Fibroblast of villous mesenchyme (primary cell): ENCODE measurements at places on chromosomes 12 and 14.

DNA sequence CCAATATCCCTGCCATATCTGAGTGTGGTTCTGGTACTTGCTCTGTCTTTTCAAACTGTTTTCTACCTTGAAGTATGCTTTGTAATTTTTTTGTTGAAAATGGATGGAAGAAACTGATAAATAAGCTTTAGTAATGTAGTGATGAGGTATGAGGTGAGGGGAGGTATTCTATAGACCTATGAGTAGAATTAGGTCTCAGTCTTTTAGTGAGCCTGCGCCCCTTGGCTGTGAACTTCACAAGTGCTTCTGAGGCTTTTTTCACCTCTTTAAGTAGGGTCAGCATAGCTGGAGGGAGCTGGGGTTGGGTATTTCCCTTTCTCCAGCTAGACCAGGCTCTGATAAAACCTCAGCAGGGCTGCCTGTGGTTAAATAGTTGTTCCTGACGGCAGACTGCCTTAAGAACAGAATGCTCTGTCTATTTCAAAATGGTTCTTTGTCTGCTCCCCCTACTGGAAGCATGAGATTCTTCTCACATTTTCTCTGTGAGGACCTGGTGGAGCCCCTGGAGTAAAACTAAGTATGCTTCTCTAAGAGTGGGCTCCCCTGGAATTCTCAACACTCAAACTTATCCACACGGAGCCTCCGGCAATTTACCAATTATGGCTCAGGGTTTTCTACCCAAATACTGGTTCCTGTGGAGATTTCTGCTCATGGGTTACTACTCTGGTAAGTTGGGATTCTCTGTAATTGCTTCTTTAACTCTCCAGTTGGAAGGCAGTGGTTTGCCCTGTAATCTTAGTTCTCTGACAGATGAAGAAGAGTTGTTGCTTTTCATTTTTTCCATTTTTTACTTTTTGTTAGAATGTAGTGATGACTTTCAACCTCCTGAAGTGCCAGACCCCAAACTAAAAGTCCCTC lies 13.1 kb downstream of the KRT5 start:
- DNase-seq, result peak; percentile 74

GRCh38 chr12:4850857-4851380 lies 58.8 kb upstream of the KCNA1 start:
- no peak for DNase-seq

DNA sequence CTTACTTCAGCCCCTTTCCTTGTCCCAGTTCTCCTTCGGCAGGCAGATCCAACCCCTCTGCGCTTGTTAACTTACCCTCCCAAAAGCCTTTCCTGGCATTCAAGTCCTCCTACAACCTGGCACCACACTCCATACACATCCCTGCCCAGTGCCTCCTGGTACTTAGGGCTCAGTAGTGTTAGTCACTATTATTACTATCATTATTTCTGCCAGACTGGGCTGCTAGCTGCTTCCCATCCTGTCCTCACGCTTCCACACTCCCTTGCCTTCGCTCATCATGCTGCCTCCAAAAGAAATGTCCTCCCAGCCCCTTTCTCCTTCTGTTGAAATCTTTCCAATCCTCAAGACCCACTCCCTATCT lies 1.6 kb upstream of the HDAC7 start:
- DNase-seq, result no peak

GRCh38 chr12:97308576-97309198 lies 153.9 kb upstream of the RMST start:
- DNase-seq, result peak; percentile 61

DNA sequence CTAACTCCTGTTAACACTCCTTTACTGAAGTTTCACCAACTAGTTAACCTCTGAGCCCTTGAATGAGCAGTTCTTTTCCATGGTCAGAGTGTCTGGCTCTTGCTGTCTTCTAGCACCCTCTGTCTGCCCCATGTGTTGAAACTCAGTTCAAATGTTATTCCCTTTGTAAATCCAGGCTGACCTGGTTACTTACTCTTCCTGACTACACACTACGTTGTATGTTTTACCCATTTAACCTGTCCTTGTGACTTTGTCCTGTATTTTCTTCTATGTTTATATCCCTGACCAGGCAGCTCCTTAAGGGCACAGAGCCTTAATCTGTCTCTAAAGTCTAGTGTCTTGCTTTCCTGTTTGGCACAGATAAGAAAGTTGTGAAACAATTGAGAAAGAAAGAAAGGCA lies 389.0 kb upstream of the RPL10L start:
- DNase-seq, result no peak

- DNase-seq, result no peak
Observed at GRCh38 chr14:71371711-71372396, 464.6 kb downstream of the PCNX1 start.

DNA sequence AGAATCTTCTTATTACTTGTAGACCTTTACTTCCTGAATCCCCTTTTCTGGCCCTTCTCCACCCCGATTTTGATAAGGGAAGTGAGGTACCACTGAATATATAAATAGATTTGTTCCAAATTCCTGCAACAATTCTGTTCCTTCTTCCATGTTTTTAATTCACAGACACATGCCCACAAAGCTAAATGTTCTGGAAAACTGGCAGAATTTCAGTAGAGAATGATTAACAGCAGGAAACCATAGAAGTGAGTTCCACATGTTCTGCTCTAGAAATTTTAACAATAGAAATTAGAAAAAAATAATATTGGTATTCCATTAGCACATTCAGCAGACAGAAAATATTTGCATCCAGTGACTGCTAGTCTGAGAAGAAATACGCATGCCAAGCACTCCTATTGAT lies 139.6 kb downstream of the SLC2A13 start:
- no peak for DNase-seq

- DNase-seq, result no peak
Observed at GRCh38 chr14:103806805-103807204, 40.6 kb downstream of the PPP1R13B start.

GRCh38 chr12:123906711-123907420 lies 65.8 kb downstream of the CCDC92 start:
- DNase-seq, result no peak

DNA sequence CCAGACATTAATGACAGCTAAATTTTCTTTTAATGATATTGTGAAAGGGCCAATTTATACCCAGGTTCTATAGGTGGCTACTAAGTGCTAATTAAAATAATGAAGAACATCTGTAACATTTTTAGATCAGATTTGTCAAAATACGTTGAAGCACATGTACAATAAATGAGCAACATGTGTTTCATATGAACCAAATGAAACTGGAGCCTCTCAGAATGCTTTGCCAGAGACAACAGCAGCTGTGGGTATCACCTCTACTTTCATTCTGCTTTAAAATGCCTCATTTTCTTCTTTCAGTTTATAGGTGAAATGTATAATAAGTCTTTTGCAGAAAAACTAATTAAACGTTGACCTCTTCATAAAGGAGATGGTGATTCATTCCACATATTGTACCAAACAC lies 26.1 kb upstream of the MYF6 start:
- no peak for DNase-seq

DNA sequence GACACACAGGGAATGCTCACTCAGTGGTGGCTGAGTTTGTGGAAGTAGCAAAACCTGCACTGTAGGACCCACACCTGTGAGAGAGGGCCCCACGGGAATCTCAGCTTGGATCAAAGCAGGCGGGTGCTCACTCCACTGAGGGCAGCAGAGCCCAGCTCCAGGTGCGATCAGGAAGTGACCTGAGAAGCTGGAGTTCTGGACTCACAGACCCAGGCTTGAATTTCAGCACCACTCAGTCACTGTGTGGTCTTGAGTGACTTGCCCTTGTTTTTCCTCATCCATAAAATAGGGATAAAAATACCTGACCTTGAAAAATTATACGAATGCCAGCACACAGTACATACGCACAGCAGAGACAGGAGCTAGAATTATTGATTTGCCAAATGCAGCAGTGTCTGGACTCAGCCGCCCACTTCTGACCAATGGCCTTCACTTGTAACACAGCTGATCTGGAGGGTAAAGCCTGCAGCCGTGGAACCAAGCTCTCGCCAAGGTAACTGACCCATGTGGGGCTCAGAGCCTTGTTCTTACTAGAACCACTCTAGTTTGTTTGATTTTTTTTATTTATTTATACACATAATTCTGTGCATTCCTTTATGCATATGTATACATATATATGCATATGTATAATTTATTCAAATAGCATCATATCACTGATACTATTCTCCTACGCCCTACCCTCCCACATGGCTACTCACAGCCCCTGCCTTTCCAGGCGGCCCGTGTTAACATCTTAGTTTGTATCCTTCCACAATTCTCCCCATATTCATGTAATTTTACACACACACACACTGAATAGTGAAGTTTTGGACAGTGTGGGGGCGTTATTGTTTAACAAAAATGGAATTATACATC lies 53.9 kb downstream of the DPF3 start:
- no peak for DNase-seq

- peak; percentile 73 for DNase-seq
Observed at GRCh38 chr14:52961060-52961639, 10.3 kb upstream of the FERMT2 start.

DNA sequence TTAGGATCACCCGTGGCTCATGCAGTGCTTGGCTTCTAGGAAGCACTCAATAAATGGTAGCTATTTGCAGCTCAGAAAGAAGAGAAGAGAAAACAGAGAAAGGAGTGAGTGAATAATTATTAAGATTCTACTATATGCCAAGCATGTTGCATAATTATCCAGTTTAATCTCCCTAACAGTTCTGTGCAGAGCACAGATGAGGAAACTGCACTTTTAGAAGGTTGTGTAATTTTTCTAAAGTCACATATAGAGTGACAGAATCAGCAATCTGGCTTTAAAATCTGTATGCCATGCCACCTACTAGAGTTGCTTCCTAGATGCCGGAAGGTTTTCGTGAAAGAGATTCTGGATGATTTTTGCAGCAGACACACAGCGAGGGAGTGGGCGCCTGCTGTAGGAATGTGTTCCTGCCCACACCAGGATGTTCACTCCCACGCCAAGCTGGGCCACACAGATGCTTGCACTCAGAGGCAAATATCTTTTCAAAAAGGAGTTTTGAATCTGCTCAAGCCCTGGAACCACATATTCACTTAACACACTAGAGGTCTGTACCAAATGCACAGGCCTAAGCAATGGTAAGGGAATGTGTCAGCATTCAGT lies 50.2 kb upstream of the SMCO2 start:
- DNase-seq, result no peak

- no peak for DNase-seq
Observed at GRCh38 chr12:32178341-32179010, 71.8 kb downstream of the BICD1 start.

DNA sequence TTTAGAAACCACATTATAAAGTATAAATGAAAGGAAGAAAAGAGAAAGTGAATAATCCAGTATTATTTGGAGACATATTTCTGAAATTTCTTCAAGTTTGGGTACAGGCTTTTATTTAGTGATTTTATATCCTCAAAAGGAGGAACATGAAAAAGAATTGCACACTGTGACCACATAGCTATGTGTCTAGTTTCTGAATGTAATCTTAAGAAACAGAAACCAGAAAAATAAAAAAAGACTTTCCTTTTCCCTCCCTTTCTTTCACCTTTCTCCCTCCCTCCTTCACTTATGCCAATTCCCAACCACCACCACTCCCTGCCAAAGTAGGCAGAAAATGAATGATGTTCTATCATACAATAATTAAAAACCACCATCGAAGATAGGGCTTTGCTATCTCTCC lies 189.6 kb downstream of the PRKD1 start:
- DNase-seq, result no peak

DNA sequence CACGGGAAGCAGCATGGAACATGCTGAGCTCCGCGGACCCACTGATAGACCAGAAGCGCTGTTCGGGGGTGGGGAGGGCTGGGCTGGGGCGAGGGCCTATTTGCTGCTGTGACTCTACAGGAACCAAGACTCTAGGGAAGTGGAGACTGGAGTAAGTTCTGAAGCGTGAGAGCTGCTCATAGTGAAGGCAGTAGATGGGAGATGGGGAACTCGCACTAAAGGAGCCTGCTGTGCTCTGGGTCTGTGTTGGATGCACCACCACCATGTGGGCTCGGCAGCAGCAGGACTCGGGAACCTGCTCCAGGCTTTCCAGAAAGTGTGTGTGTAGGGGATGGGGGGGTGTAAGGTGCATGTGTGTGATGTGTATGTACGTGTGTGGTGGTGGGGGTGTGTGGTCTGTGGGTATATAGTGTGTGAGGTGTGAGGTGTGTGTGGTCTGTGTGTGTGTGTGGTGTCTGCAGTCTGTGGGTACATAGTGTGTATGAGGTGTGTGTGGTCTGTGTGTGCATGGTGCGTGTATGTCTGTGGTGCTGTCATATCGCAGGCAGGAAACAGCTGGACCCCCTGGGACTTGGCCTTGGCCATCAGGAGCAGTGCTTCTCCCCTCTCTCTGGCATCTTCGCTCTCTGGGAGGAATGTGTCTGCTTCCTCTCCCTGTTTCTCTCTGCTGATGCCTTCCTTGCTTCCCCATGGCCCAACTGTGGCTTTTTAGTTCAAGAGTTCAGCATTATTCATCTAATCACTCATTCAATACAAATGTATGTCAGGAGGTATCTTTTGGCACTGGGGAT lies 378.9 kb downstream of the FUT8 start:
- DNase-seq, result no peak

- no peak for DNase-seq
Observed at GRCh38 chr14:24259282-24260025, 3.5 kb downstream of the TGM1 start.

GRCh38 chr14:105021656-105022275 lies 883 bp upstream of the CDCA4 start:
- peak; percentile 55 for DNase-seq

DNA sequence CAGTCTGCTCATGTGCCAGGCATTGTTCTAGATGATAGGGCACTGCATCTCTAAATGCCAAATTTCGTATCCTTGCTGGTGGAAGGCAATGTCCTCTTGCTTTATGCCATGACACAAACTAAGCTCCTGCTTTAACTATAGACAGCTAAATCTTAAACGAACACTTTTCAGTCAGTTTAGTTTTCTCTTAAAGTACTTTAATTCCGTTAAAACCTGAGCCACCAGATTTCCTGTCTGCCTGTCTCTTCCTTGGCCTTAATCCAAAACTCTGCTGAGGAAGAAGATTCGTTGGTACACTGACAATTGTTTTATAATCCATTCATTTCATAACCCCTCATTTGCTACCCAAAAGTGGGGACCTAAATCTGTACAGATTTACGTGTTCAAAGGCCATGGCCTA lies 194.4 kb upstream of the BCL2L14 start:
- no peak for DNase-seq

DNA sequence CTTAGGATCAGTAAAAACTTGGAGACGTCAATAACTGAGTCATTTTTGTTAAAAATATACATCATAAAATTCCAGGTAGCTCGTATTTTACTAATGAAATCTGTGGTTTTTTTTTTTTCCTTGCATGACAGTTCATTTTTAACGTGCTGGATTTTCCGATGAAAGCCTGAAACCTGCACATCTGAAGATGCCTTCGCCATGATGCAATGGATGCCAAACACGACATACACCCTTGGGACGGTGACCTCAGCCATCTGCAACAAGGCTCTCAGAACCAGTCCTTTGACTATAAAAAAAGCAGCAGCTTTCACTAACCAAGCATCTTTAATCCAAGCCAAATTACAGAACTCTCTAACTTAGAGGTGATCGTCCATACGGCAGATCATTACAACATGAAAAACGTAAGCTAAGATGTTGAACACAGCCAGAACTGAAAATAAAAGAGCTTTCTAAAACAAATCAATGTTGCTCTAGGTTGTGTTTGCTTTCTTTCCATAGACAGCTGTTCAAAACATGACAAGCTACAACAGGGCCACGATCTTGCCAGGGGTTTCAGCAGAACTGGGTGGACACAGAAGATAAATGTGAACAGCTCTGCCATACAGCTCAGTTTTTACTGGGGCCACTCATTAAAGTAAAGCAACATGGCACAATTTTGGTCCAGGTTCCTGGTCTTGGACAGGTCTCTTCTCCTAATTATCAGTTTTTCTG lies 7.8 kb downstream of the NIN start:
- peak; percentile 68 for DNase-seq
